ENCODE measurements at places on chromosomes 13 and 19.

GRCh38 chr19:10478476-10478875, 24.7 kb downstream of the KEAP1 start:
- H3K4me3 ChIP-seq: no peak overlapping the region
- H3K4me1 ChIP-seq: peaks cover 2% of the 10 kb centered on the region
- no peaks in the 10 kb centered on the region for H3K27me3 ChIP-seq
- no peak for DNase-seq
- no peak overlapping the region for H3K27ac ChIP-seq

DNA sequence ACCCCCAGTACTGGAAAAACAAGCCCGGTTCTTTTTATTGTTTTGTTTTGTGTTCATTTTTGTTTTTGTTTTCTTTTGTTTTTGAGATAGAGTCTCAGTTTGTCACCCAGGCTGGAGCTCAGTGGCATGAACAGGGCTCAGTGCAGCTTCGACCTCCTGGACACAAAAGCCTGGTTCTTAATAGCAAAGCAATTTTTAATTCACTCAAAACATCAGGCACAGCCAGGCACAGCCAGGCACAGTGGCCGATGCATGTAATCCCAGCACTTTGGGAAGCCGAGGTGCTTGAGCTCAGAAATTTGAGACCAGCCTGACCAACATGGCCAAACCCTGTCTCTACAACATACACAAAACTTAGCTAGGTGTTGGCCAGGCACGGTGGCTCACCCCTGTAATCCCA, 30.7 kb downstream of the INSR start:
- no peaks in the 10 kb centered on the region for H3K27me3 ChIP-seq
- no peak for DNase-seq
- no peak overlapping the region for H3K4me3 ChIP-seq
- H3K4me1 ChIP-seq: no peaks in the 10 kb centered on the region
- no peaks in the 10 kb centered on the region for H3K36me3 ChIP-seq

- peaks cover 31% of the 10 kb centered on the region for H3K4me1 ChIP-seq
- DNase-seq: no peak
- H3K4me3 ChIP-seq: no peak overlapping the region
- H3K27ac ChIP-seq: 0 out of 2 replicates have a peak overlapping the region, but pooled peaks have one; percentile 29
- no peaks in the 10 kb centered on the region for H3K27me3 ChIP-seq
- 0 out of 2 replicates have a peak, but pooled peaks cover 2% of the 10 kb centered on the region for H3K36me3 ChIP-seq
Measured at GRCh38 chr19:4977299-4978174, 8.6 kb downstream of the KDM4B start.

GRCh38 chr19:56319991-56320390, 5.4 kb upstream of the ZSCAN5A start:
- H3K27ac ChIP-seq: no peak overlapping the region
- no peak overlapping the region for H3K4me3 ChIP-seq
- H3K36me3 ChIP-seq: no peaks in the 10 kb centered on the region
- DNase-seq: no peak

GRCh38 chr19:47124937-47125668, 5.5 kb upstream of the SAE1 start:
- no peaks in the 10 kb centered on the region for H3K36me3 ChIP-seq
- no peaks in the 10 kb centered on the region for H3K27me3 ChIP-seq
- peaks cover 26% of the 10 kb centered on the region for H3K4me1 ChIP-seq
- H3K27ac ChIP-seq: no peak overlapping the region
- DNase-seq: peak; percentile 85
- H3K4me3 ChIP-seq: no peak overlapping the region

GRCh38 chr19:58406818-58407657, 1.4 kb upstream of the ZNF584 start:
- H3K4me3 ChIP-seq: peak overlapping the region; percentile 93
- H3K36me3 ChIP-seq: no peaks in the 10 kb centered on the region
- peaks cover 20% of the 10 kb centered on the region for H3K4me1 ChIP-seq
- H3K27ac ChIP-seq: peak overlapping the region; percentile 93

DNA sequence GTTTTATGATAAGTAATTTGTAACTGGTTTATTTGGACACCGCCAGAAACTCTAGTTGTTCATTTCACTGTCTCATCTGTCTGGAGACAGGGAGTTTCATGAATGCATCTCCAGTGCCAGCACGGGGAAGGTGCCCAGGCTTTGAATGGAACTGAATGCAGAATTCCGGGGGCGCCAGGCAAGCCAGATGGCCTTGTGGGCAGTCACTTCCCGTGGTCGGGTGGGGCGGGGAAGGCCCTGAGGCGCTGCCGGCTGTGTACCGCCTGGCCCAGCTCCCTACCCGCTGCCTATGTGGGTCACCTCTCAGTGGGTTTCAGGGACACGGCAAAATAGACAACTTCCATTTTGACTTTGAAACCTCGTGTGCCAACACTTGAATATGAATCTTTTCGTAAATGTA, 28.8 kb upstream of the MCF2L start:
- DNase-seq: no peak
- H3K4me3 ChIP-seq: no peak overlapping the region
- H3K36me3 ChIP-seq: no peaks in the 10 kb centered on the region
- H3K27ac ChIP-seq: no peak overlapping the region

DNA sequence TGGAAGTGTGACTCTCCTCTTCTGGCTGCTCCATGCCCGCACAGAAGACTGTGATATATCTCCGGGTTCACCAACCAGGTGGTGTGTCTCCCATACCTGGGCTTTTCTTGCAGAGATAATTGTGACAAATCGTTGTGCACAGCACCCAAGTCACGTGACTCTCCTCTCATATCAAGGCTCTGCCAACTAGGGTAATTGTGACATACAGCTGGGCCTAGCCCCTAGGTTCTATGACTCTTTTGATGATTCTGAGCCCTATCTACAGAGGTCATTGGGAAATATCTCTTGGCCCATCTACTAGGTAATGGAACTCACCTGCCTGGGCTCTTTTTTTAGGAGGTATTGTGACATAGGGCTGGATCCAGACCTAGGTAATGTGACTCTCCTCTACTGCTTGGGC, 89.8 kb downstream of the ZNF429 start:
- H3K36me3 ChIP-seq: no peaks in the 10 kb centered on the region
- DNase-seq: no peak
- no peak overlapping the region for H3K4me3 ChIP-seq

GRCh38 chr19:11019262-11019661, 58.4 kb downstream of the SMARCA4 start:
- DNase-seq: no peak
- H3K27ac ChIP-seq: no peak overlapping the region
- H3K4me1 ChIP-seq: no peaks in the 10 kb centered on the region
- peaks cover 69% of the 10 kb centered on the region for H3K36me3 ChIP-seq

- no peak for DNase-seq
- no peak overlapping the region for H3K27ac ChIP-seq
- no peaks in the 10 kb centered on the region for H3K36me3 ChIP-seq
- H3K4me3 ChIP-seq: no peak overlapping the region
- no peaks in the 10 kb centered on the region for H3K27me3 ChIP-seq
Measured at GRCh38 chr13:43377973-43378372, 354.6 kb downstream of the DNAJC15 start.

DNA sequence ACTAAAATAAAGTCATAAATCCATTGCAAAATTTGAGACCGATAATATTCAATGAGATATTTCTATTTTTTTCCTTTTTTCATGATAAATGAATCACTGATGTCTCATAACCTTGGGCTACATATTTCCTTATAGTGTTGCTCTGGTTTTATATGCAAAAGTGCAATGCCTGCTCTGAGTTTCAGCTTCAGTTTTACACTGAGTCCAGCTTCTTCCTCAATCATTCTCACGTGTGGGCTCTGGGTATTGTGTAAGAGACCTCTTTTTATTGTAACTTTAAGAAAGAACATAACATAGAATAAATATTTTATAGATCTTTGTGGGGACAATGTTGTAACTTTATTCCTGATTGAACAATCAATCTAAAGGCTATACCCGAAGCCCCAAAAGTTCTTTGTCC, 280.2 kb upstream of the EDNRB start:
- H3K27ac ChIP-seq: no peak overlapping the region
- no peak for DNase-seq
- H3K36me3 ChIP-seq: no peaks in the 10 kb centered on the region
- H3K27me3 ChIP-seq: no peaks in the 10 kb centered on the region

All from HCT116 (cell line).